ENCODE measurements at places on chromosomes 5 and 9. TPM values are rescaled to one million over a fixed set of nuclear protein-coding genes. Genes with fewer than 3 reads are reported as not detected.

Gene PCDHGA3
- total RNA-seq = 0.52 TPM

GRCh38 chr9:131423171-131423581 lies 29.3 kb downstream of the PRRC2B start:
- DNase-seq = peak; percentile 97

DNA sequence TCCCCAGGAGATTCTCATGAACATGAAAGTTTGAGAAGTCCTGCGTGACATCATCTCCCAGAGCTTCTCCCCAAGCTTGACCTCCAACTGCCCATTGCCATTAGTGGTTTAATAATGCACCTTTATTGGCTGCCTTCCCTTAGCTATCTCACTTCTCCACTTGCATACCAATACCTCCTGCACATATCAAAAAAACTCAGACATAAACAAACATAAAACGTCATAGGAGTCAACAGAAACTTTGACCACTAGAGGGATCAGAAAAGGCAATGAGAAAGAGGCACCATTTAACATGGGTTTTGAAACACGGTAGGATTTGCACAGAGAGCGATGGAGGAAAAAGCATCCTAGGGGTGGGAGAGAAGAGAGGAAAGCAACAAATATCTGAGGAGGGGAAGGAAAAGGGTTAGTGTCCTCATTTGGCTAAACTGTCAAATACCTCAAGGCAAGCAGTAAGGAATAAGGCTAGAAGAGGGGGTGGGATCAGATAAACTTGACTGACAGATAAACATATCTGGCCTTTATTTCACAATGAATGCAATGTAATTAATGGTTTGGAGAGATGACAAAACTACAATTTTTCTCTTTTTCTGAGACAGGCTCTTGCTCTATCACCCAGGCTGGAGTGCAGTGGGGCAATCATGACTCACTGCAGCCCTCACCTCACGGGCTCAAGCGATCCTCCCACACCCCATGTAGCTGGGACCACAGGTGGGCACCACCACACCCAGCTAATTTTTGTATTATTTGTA lies 27.0 kb downstream of the GNAQ start:
- no peak for DNase-seq

DNA sequence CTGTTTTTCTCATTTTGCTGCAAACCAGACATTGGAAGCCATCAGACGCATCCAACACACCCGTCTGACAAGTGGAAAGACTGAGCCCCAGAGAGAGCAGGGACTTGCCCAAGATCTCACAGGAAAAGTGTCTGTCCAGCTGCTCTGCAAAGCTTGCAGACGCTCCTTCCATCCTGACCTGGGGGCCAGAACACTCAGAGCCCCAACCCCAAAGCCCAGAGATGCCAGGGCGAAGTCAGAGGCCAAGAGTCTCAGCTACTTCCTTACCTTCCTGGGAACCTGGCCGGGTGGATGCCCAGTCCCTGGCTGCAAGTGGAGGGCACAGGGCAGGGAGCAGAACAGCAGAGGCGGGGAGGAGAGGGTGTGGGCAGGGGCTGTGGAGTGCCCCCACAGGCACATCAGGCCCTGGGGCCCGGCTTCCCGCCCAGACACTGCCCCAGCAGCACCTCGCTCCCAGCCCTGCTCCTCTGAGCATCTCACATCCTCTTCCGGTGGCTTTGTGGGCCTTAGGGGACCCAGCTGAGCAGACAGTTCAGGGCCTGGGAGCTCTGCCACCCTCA lies 9.7 kb upstream of the RALGDS start:
- no peak for DNase-seq

GRCh38 chr5:151461312-151461711 lies 13.9 kb downstream of the SLC36A1 start:
- DNase-seq = no peak

DNA sequence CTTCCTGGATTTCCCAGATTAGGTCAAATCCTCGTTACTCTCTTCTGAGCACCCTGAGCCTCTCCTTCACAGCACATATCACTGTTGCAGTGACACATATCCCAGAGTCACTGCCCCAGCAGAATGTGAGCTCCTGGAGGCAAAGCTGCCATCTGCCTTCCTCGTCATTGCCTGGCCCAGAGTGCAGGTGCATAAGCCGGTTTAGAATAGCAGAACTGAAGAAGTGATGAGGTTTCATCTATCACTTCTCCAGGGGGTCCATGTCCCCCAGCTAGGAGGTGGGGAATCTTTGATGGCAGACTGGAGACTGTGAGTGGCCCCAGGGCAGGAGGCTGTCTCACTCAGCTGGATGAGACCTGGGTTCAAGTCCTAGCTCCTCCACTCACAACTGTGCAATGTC lies 25.8 kb downstream of the NIPAL4 start:
- no peak for DNase-seq

GRCh38 chr9:75002422-75003023 lies 25.6 kb downstream of the CARNMT1 start:
- DNase-seq = no peak

DNA sequence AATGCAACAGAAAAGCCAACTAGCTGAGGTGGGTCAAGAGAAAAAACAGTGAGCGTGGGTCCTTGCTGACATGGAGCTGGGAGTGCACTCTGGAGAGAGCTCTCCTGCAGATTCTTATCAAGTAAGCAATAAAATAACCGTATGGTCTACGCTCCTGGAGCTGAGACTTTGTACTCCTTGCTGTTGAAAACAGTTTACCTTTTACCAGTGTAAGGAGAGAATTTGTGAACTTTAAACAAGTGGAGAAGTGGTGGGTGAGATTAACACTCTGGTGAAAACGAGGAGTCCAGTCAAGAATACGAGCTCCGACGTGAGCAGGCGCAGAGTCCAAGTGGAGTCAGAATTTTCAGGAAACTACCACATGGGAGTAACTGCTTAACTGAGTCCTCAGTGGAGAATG lies 156.1 kb upstream of the ERCC6L2 start:
- DNase-seq = no peak

GRCh38 chr9:86573886-86574285 lies 219.7 kb upstream of the TUT7 start:
- no peak for DNase-seq

Gene LIFR
- total RNA-seq = 17.1 TPM

DNA sequence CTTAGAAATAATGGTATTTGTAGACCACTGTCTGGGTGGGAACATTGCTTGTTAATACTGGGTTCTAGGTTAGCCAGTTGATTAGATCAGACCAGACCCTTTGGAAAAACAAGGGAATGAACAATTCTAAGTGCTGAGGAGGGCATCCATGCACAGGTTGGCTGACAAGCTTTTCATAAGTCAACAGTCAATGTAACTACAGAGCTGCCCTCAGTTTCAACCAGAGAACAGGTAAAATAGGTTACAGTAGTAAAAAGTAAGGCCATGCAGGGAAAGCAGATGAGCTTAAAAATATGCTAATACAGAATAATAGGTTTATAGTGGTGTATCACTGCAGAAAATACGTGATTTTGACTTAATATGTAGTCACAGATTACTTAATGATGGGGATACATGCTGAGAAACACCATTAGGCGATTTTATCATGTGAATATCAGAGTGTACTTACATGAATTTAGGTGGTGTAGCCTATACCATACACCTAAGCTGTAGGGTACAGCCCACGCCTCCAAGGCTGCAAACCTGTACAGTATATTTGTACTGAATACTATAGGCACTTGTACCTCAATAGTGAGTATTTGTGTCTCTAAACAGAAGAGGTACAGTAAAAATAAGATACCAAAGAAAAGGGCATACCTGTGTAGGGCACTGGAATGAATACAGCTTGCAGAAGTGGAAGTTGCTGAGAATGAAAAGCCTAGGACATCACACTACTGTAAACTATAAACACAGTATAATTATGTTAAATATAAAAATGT lies 6.1 kb upstream of the FGF18 start:
- DNase-seq = no peak

- DNase-seq = no peak
Observed at GRCh38 chr9:121765021-121765950, 113.9 kb downstream of the DAB2IP start.

DNA sequence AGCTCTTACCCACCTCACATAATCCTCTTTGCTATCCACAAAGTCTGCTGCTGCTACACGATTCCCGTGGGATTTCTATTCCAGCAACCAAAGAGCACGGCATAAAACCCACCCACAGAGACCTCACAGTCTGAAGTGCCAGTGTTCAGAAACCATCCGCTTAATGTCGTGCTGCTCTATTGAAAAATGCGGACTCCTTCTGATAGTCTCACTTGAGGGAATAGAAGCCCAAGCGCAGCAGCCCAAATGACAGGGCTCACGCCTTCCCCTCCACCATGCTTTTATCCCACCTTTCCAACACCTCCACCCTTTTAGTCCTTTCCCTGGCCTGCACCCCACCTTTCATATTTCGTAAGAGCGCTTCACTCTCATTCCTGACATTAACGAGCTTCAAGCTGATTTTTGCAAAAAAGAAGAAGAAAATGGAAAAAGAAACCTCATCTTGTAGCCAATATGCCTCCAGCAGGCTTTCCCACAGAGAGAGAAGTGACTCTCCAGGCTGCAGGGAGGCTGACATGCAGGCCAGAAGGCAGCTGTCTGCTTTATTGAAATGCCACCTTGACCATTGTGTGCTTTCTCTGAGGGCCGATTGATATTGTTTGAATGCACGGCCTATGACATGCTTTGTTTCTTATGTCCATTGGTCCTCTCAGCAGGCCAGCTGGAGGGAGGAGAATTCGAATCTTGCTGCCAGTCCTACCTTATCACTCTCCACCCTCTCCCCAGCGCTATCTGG lies 70.6 kb upstream of the PCSK1 start:
- DNase-seq = no peak

DNA sequence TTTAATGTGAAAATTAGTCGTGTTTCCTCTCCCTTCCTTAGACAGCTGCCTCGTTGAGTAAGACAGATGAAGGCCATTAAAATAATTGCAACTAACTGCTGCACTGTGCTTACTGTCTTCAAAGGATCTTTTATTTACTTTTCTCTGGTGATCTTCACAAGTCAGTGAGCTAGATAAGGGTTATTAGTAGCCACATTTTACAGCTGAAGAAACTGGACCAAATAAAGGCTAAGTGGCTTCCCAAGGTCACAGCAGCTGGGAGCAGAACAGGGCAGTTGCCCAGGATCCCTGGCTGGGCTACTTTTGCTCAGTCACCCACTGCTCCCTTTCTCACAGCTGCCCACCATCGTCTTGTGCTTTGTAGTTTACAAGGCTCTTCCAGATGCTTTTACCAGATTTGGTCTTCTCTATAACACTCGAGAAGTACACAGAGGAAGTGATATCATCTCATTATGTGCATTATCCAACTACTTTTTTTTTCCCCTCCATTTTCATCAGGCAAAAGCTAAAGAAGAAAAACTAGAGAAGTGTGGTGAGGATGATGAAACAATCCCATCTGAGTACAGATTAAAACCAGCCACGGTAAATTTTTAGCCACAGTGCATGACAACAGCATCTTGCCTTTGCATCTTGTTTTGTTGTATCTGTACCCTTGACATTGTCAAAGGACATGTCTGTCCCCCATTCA lies 61.8 kb downstream of the ERAP1 start:
- no peak for DNase-seq

Gene IL33
- total RNA-seq = not detected

DNA sequence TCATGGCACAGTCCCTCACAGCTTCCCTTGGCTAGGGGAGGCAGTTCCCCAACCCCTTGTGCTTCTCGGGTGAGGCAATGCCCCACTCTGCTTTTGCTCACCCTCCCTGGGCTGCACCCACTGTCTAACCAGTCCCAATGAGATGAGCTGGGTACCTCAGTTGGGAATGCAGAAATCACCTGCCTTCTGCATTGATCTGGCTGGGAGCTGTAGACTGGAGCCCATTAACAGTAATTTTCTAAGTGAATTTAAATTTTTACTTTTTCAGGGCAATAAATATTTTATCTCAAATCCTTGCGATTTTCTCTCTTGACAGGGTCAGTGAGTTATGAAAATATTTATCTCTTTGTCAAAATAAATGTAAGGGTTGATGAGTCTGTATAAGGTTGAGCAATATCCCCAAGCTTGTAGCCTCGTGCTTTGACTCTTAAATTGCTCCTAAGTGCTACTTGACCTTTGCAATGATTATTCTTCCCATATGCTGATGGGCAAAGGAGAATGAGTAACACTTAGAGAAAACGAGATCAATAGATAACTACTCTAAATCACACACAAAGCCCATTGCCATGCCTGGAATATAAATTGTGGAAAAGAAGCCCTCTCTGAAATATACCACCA lies 82.1 kb upstream of the MOCS2 start:
- no peak for DNase-seq

Gene GPX3
- total RNA-seq = 10.9 TPM

DNA sequence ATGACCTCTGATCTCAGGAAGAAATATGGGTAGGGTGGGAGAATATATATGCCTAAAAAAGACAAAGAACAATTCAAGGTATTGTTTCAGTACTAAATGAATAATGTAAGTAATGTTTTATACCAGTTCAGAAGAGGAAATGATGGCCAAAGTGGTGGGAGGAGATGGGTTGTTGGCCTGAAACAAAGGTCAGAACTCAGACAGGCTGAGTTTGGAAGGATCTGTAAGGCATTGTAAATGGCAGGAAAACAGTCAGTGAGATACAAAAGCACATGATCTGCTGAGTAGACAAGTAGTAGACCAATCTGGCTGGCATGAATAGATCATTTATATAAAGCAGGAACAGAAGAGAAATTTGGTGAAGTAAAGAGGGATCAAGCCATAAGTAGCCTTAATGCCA lies 175.8 kb upstream of the PLCXD3 start:
- DNase-seq = no peak

DNA sequence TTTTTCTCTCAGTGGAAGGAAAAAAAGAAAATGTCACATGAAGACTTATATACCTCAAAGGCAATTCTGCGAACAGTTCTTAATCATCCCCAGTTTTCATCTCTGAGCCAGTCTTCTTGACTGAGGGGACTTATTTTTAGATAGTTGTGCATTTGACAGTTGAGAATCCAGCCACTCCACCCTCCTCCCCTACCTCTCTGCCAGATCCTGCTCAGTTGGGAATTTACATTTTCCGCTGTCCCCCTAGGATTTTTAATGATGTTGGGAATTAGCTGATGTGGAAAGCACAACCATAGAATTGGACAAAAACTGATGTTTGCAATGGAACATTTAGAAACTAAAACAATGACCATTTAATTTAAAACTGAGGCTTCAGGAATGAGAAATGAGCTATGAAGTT lies 194.3 kb upstream of the PIK3R1 start:
- DNase-seq = no peak

Gene PCDHA4
- not detected for total RNA-seq

Gene NFIB
- total RNA-seq = 2.4 TPM

DNA sequence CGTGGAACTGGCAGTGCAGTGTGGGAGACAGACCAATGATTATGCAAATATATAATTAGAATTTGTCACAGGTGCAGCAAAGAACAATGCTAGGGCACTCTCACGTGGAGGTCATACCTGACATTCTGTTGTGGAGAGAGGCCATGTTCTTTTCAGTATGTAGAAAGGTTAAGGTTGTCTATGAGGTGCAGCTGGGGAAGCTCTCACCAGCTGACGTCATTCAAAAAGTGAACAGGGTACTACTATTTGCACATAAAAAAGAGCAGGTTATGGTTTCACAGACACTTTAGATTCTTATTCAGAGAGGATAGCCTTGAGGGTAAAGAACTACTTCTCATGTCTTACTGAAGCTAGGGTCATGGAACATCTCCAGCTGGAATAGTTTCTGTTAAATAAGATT lies 19.1 kb downstream of the SH3GL2 start:
- DNase-seq = no peak

Gene WHRN
- 5.2 TPM for total RNA-seq

Gene MYORG
- 6.6 TPM for total RNA-seq
